ENCODE measurements at places on chromosomes 1 and 21.

- no peak for DNase-seq
These were observed 99.2 kb downstream of the LHX8 start for GRCh38 chr1:75233302-75233929.

- no peak for DNase-seq
These were observed 56.5 kb upstream of the SELENON start for GRCh38 chr1:25743164-25744139.

- DNase-seq: no peak
These were observed 45.2 kb downstream of the TENT5C start for GRCh38 chr1:117650840-117651568.

- no peak for DNase-seq
These were observed 38.3 kb downstream of the PRDM15 start for GRCh38 chr21:41840880-41841279.

- no peak for DNase-seq
These were observed 155.1 kb downstream of the VPS13D start for GRCh38 chr1:12384836-12385456.

DNA sequence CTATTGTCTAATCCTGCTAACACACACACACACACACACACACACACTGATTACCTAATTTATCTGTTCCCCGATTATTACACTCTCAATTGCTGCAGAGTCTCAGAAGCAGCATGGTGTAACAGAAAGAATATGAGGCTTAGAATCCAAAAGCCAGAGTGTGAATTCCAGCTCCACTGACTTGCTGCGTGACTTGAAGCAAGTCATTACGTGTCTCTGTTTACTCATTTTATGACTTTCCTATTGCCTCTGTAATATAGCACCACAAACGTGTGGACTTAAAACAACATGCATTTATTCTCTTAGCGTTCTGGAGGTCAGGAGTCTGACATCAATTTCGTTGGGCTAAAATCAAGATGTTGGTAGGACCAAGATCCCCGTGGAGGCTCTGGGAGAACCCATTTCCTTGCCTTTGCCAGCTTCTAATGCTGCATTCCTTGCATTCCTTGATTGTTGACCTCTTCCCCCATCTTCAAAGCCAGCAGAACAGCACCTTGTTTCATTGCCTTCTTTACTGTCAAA is 55.9 kb upstream of the ATP5PO start:
- DNase-seq: no peak

DNA sequence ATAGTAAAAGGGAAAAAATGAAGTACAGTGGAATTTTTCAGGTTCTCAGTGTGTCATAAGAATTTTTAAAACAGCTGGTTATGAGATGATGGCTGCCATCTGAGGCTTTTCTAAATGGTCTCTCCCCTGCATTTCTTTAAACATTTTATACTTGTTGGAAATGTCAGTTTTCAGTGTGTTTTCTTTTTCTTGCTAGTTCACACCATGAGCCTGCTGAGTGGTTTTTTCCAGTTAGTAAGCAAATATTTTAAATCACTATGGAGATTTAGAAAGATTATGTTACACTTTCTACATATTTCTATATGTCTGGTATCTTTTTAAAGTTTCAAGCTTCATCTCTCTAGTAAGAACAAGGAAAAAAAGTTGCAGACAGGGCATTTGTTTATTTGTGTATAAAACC is 9.6 kb downstream of the RBM15 start:
- DNase-seq: no peak

DNA sequence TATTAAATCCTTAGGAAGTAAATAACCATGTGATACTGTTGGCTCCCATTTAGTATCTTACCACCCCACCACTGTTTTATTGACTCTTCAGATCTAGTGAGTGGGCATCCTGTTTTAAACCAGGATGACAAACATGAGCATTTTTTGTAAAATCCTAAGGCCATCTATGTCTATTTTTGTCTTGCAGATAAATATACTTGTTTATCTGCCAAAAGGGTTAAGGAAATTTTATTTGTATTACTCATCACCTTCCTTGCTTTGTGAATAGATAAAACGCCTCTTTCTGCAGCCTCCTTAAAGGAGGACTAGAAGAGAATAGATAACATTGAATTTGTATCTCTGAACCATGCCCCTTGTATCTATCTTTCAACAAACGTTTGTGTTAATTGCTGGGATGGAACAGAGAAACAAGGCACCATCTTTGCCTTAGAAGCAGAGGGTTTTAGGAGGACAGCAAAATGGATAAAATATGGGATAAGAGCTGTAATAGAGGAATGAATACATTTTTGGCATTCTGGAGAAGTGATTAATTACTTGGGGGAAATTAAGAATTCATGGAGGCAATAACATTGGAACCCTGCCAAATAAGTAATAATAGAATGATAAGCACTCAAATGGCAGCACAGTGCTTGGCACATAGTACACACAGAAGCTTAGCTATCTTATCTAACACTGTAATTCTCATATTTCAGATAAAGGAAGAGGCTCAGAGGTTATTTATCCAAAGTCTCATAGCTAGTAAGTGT is 14.7 kb downstream of the YTHDF2 start:
- DNase-seq: no peak

GRCh38 chr1:228765168-228765946 is 30.1 kb downstream of the RHOU start:
- DNase-seq: peak; percentile 14

DNA sequence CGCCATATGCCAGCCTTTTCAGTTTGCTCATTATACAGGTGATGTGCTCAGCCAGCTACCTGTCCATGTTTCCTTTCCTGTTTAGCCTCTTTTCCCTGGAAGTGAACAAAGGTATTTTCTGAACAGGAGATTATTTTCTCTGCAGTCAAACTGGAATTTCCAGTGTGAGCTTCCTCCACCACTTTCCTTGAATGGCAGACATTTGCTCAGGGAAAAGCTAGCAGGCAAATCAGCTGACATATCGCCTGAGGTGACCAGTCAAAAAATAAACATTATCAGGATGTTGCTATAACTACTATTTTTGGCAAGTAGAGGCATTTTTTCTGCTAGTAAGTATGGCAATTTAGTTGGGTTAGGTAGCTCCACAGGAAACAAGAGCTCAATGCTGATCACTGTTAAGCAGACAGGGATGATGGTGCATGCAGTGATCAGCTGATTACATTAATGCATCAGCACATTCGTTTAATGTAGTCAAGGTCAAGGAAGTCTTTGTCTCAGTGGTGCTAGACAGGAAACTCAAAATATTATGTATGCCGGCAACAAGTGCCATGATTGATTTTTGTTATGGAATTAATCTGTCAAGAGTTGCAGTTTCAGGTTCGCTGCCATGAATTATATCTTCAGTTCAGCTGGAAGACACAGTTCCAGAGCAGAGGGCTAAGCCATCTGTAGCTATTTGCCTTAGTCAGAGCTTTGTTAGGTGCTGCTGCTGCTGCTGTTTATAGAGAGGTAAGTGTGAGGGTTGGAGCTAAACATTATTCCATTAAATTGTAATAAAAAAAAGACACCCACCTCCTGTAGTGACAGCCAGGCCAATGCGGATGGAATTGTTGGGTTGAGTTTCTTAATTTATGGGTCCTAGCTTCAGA is 179.7 kb upstream of the ST6GALNAC5 start:
- DNase-seq: no peak

DNA sequence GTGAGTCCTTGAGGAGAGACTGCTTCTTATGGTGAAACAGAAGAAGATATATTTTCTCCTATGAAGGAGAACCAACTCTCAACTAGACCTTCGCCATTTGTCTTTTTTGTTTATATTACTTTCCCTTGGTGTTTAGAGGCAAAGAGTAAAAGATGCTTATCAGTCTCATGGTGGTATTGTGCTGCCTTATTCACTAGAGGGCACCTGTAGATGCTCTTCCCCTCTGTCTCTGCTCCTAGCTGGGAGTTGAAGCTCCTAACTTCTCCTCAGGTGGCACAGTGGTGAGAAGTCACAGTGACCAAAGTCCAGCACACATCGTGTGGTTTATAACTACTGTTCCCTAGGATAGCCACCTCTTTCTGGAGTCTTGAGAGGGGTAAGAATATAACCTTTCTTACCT is 1359.6 kb downstream of the PLA2G4A start:
- DNase-seq: no peak

- DNase-seq: no peak
These were observed 268.6 kb downstream of the PTBP2 start for GRCh38 chr1:96990136-96990535.

All from stimulated activated CD8-positive, alpha-beta memory T cell treated with anti-CD3 and anti-CD28 coated beads, Interleukin-15, amount 100 ng/mL, for 48 hours (primary cell).